Right renal cortex interstitium (tissue), 3 donors: ENCODE measurements at places on chromosomes 4 and X.

GRCh38 chr4:20592663-20593062, 107.6 kb upstream of the PACRGL start:
- no peak for DNase-seq

DNA sequence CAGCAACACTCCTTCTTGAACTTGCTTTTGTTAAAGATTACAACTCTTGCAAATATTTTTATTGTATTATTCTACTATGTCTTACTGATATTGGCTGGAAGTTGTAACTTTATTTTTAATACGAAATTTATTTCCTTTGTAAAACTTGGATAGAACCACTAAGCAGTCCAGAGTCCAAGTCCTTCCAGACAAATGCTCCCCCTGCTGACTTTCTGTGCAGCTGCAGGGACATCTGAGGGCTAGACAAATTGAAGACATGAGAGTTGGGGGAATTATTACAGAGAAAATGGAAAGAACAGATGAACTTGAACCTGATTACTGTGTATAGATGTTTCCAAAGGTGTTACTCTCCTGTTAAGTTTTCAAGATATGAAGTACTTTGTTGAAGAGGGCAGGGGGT, 238.8 kb downstream of the GRIA3 start:
- DNase-seq: no peak

- DNase-seq: no peak
These were observed 45.9 kb downstream of the USP11 start for GRCh38 chrX:47278691-47279090.

GRCh38 chr4:154039435-154040343, 250.8 kb upstream of the SFRP2 start:
- no peak for DNase-seq

GRCh38 chr4:4492161-4492847, 49.5 kb downstream of the STX18 start:
- DNase-seq: no peak

DNA sequence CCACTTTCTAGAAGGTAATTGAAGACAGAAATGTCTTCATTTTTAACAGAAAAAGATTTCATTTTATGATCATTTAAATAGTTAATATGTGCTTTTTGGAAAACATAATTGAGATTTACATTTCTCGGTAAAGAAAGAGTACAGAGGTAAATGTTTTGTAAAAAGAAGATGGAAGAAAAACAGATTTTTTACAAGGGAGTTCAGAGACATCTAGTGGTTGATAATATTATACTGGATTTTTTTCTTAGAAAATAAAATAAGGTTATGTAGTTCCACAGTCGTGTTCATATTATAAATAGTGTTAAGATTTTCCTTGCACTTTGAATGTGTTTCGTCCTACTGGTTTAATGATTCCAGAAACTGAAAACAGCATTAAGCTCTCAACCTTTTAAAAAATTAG, 60.6 kb downstream of the SMARCA1 start:
- DNase-seq: no peak

DNA sequence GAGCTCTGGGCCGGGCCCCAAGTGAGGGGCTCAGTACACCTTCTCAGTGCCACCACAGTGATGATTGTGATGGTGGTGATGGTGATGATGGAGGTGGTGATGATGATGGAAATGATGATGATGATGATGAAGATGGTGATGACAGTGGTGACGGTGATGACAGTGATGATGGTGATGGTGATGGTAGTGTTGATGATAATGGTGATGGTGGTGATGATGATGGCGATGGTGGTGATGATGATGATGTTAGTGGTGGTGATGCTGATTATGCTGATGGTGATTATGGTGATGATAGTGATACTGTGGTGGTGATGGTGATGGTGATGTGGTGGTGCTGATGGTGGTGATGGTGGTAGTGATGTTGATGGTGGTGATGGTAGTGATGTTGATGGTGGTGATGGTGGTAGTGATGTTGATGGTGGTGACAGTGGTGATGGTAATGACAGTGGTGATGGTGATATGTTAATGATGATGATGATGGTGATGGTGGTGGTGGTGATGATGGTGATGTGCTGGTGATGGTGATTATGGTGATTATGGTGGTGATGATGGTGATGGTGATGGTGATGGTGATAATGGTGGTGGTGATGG, 29.9 kb downstream of the HMX1 start:
- DNase-seq: no peak

GRCh38 chr4:168831585-168831918, 178.5 kb downstream of the CBR4 start:
- no peak for DNase-seq

DNA sequence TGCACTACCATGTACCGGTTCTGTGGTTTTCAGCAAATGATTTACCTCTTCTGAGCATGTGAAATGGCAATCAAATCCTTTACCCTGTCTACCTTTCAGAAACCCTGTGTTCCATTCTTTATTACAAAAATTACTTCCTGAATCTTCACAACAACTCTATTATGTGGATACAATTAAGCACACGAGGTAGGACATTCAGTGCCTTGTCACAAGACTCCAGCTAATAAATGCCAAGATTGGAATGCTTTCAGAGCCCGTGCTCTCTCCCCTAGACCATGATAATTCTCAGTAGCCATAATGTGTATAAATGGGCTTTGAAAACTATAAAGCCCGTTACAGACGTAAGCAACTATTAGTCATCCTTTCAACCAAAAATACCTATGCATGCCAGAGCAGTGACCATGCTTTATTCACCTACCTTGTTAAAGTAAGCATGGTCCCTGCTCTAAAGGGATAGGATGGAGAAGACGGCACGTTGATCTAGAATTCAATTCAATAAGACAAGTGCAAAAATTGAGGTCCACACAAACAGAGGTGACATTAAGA, 2.4 kb downstream of the RXFP1 start:
- DNase-seq: no peak

GRCh38 chr4:128682942-128683666, 126.4 kb upstream of the JADE1 start:
- DNase-seq: no peak

- DNase-seq: no peak
These were observed 647.3 kb upstream of the DIPK2B start for GRCh38 chrX:45847961-45848360.

DNA sequence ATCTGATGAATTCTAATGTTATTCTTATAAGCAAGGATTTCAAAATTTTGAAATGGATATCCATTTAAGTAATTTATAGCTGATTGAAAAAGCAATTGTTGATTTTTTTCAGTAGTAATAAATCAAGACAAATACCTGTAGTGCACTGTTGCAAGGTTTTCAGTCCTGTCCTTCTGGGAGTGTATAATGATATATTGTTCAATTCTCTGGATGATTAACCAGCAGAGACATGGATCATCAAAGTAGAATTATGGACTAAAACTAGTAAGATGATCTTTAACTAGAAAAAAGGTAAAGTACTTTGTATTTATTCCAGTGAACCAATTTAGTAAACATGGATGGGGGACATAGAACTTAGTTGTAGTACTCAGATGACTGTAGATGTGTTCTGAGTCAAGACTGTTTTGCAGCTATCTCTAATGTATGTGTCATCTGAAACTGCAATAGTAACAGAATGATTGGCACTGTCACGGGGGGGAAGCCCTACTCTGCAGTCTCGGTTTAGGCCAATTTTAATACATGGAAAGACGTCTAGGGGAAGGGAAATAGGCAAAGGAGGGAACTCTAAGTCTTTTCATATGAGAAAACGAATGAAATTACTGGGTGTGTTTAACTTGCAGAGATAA, 121.9 kb downstream of the GLRA3 start:
- no peak for DNase-seq
